Glutamatergic neuron (in vitro differentiated cells): ENCODE measurements at places on chromosomes 1 and 21.

- DNase-seq, result peak; percentile 66
These were observed 2.5 kb upstream of the ELAVL4 start for GRCh38 chr1:50106095-50106761.

DNA sequence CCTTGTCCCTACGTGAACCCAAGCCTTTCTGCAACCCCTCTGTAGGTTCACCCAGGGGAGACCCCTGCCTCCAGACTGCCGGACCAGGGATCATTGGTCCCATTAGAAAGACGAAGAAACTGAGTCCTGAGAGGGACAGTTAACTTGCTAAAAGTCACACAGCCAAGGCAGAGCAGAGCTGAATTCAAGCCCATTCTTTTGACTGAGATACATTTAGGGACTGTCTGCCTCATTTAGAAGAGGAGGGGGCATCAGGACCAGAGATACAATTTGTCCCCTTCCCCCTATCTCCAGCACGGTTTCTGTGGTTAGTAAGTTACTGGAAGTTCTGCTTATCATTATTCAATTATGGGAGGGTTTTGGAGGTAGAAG is 19.1 kb downstream of the KCNQ4 start:
- DNase-seq, result no peak

GRCh38 chr1:233530665-233531386 is 83.1 kb upstream of the KCNK1 start:
- no peak for DNase-seq

DNA sequence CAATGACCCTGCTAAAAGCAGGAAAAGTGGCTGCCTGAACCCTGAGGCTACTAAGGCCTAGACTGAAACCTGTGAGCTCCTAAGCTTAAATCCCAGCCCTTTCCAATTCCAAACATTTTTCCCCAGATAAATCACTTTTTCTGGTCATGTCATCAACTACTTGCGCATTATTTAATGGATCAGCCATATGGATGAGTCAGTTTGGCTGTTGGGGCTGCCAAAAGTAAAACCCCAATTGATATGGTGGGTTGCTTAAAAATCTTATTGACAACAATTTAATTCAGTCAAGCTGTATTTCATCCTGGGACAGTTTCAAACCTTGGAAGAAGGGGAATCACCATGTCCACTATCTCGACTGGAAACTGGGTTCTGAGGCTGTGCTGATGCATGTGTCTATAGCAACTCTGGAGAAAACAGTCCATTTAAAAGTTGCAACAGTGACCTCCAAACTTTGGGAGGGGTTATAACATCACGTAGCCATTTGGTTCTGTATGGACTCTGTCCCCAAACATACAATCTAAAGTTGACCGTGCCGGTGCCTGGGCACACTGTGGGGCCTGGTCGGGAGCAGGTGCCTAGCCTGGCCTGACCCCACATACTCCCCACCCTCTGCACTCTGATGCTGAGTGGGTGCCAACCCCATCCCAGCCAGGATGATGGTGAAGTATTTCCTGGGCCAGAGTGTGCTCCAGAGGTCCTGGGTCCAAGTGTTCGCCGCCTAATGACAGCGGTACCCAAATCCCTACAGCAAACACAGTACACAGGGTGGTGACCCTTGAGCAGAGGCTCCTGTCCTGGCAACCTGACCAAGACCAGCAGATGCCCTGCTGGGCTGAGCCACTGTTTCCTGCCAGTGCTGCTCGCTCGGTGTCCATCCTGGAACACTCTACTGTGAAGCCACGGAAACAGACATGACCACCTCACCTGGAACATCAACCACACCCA is 46.5 kb upstream of the LRRC52 start:
- DNase-seq, result no peak

GRCh38 chr1:85196358-85196757 is 4.5 kb downstream of the SYDE2 start:
- no peak for DNase-seq

DNA sequence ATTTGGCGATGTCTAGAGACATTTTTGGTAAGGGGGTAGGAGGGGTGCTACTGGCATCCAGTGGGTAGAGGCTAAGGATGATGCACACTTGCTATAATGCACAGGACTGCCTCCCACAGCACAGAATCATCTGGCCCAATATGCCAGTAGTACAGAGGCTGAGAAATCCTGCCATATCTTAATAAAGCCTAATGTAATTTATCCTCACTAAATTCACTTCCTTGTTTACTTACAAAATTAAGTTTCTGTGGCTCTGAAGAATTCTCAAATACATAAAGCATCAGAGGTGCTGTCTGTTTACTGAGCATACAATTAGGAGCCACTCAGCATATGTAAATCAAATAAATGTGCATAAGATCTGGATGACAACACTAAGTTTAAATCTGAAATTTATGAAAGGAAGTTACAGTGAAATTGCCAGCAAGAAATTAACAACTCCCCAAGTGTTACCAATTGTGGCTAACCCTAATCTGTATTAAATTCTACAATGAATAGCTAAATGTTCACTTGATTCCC is 26.5 kb downstream of the NGF start:
- no peak for DNase-seq

- DNase-seq, result no peak
These were observed 21.5 kb downstream of the SPATA6 start for GRCh38 chr1:48450505-48450904.

DNA sequence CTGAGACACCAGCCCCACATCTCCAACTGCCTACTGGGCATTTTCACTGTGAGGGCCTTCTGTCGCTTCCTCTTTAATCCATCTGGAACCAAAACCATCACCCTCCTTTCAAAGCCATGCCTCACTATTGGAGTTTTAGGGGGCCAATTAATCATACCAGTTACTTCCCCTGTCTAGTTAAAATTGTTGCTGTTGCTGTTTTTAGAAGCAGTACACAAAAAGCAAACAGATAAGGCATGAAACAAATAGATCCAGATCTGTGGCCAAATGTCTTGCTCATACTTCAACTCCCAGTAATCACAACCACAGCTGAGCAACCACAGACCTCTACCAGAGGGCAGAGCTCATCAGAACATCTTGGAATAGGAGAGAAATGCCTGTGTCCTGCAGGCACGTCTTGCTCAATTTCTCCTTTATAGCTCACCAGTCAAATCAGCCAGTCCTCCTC is 133.8 kb upstream of the C1orf105 start:
- DNase-seq, result no peak

GRCh38 chr1:25912076-25912831 is 6.0 kb upstream of the STMN1 start:
- no peak for DNase-seq

- DNase-seq, result peak; percentile 50
These were observed 70.3 kb downstream of the SERINC2 start for GRCh38 chr1:31483012-31483946.

GRCh38 chr1:194024659-194025058 is 838.2 kb upstream of the B3GALT2 start:
- no peak for DNase-seq

DNA sequence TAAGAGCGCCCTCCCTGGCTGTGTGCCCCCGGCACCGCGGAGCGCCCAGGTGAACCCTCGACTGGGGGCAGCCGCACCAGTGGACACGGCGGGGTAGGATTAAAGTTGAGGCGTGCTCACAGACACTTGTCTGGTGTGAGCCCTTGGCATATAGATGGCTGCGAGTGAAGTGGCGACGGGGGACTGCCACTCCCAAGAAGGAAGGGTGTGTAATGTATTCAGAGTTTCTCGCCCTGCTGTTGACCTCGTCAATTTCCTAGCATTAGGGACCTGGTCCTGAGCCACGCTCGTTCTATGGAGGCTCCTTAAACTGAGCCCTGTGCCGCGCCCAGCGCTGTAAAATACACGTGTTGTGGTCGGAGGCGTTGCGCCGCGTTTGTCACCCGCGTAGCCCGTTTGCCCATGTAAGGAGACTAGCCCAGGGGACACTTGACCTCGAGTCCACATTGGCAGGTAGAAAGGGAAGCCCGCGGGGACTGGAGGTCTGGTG is 554 bp downstream of the EVA1C start:
- DNase-seq, result peak; percentile 26

DNA sequence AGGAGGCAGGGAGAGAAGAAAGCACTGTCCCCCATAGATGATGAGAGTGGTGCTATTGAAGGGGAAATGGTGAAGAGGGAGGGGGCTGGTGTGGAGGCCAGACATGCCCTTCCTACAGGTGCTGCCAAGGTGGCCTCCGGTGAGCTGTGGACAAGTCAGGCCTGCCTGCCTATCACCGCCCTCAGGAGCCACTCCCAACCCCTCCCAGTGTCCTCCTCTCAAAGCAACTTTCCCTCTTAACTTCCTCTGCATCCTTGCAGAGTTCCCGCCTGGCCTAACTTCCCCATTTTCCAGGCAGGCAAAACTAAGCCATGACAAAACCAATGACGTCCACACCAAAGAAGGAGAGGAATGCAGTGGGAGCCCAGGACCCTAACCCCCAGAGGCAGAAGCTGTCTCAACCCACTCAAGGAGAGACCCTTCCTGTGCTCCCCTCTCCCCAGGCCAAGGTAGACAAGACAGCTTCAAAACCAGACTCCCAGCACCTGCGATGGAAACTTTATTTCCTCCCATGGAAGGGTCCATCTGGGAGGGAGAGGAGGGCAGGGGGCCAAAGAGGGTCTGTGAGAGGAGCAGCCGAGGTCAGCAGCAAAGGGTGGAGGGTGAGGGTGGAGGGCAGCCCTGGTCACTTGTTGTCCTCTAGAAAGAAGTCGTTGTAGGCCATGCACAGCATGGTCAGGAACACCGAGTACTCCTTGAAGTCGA is 1.0 kb upstream of the S100A6 start:
- DNase-seq, result no peak

- DNase-seq, result no peak
These were observed 334.4 kb upstream of the DEPDC1 start for GRCh38 chr1:68831281-68831680.

DNA sequence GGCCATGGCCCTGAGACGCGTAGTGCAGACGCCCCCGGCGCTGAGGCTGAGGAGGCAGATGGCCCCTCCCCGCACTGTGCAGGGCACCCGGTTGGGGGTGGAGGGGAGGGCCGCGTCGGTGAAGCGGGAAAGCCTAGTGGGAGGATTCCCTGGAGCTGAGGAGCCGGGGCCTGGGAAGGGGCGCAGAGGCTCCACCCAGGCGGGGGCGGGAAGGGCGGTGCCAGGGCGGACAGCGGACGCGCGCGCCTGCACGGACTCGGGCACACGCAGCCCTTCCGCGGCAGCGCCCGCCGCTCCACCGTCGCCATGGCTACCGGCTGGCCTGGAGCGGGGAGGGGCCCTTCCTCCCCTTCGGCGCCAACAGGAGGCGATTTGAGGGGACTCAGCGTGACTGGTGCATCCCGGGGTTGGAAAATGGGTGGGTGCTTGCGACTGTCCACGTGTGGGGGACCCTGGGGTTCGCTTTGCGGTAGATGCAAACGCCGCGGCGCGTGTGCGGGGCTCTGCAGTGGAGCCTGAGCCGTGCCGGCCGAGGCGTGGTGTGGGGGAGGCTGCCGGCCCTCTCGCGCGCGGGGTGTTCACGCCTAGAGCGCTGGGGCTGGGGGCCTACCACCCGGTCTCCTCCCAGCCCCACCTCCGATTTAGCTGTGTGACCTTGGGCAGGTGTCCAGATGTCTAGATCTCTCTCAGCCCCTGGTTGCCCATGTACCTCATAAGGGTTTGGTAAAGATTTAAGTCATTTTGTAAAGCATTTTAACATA is 35.1 kb downstream of the PTPRF start:
- DNase-seq, result peak; percentile 79

GRCh38 chr1:202568410-202568809 is 141.8 kb downstream of the SYT2 start:
- no peak for DNase-seq

GRCh38 chr1:34740161-34740868 is 14.5 kb upstream of the GJB5 start:
- peak; percentile 33 for DNase-seq

DNA sequence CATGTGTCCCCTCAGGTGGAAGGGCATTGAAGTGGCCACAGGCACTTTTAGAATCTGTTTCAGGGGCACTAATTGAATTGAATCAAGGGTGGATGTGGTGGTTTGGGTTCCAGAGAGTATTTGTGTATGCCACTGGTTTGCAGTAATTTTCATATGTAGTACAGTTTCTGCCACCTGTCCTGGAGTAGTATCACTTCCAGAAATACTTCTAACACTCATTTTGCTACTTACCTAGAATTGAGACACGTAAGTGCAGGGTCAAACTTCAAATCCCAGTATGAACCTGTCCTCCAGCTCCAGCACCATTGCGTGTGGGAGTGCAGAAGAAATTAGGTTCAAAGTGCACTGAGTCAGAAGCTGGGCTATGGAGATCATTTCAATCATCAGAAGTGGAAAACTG is 26.8 kb downstream of the RSPH1 start:
- no peak for DNase-seq

DNA sequence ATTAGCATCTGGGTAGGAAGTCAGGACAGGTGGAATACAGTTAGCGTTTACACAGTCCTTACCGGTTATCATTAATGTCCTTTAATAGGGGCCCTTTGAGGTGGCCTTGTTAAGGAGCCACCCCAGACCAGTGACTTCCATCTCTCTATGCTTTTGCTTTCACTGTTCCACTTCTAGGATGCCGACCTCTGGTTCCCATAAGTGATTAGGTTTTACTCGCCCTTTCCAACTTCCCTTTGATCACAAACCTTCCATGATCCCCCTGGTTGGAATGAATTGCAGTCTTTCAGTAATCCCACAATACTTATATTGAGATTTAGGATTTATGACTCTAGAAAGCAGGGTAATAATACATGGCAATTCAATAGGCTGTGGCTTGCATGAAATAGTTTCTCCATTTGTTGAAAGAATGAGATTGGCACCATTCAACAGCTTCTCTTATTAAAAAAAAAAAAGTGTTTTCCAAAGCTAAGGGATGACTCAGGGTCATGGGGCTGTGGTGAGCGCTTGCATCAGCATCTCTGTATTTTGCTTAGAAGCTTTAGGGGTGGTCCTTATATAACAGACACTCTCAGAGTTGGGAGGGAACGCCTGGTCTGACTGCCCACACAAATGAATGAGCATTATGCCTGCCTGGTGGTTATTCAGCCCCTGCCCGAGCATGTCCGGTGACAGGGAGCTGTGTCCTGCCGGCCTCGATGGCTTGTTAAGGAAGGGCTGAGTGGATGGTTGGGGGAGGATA is 110.5 kb downstream of the CNIH3 start:
- no peak for DNase-seq

- no peak for DNase-seq
These were observed 47.8 kb downstream of the ITPKB start for GRCh38 chr1:226691247-226691646.

DNA sequence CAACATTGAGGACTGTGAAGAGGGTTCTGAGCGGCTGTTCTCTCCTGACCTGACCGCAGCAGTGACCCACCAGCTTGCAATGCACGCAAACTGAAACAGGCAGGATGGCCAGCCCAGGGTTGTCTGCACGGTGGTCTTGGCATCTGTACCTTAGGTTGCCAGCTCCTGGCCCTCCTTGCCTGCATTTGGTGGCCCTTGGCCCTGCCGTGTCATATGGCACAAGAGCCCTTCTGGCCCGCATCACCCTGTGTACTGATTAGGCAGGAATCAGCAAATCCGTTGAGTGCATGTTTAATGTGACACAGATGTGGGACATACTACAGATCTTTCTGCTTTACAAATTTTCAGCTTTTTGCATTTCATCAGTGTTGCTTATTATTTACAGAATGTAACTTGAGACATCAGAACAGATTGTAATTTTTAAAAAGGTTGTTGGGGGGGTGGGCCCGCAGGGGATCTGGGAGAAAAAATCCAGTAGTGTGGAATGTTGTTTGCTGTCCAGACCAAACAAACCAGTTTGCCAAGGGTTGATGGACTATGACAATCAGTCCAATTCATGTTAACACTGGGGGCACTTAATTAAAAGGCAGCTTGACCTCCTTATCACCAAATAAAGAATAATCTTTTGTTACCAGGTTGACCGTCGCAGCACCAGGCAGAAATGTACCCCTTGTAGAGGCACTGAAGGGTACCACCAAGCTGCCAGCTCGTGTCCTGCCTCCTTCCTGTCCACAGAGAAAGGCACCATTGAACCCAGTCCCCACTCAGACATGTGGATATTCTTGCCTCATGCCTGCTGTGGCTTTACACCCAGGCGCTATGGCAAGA is 132.6 kb downstream of the DHRS3 start:
- DNase-seq, result no peak
